Right lobe of liver (tissue), 6 donors: ENCODE measurements at places on chromosomes 6 and 20. TPM values are rescaled to one million over a fixed set of nuclear protein-coding genes. Genes with fewer than 3 reads are reported as not detected.

The BPIFA2 gene
- not detected for total RNA-seq

The ZNF184 gene
- total RNA-seq, result 1.4 TPM

The NNAT gene
- total RNA-seq, result not detected

The CD24 gene
- 22.0 TPM for total RNA-seq

The QRSL1 gene
- 8.7 TPM for total RNA-seq

The UST gene
- 1.9 TPM for total RNA-seq

The NELFE gene
- total RNA-seq, result 9.3 TPM

The CTCFL gene
- 0.50 TPM for total RNA-seq

The INSM1 gene
- total RNA-seq, result not detected

The PKIG gene
- total RNA-seq, result 28.8 TPM

The SMPDL3A gene
- total RNA-seq, result 27.5 TPM

The NKAIN2 gene
- total RNA-seq, result not detected

The SMIM8 gene
- total RNA-seq, result 4.9 TPM
